Activated CD4-positive, alpha-beta T cell treated with anti-CD3 and anti-CD28 coated beads for 48 hours (primary cell): ENCODE measurements at places on chromosomes 1 and 21.

DNA sequence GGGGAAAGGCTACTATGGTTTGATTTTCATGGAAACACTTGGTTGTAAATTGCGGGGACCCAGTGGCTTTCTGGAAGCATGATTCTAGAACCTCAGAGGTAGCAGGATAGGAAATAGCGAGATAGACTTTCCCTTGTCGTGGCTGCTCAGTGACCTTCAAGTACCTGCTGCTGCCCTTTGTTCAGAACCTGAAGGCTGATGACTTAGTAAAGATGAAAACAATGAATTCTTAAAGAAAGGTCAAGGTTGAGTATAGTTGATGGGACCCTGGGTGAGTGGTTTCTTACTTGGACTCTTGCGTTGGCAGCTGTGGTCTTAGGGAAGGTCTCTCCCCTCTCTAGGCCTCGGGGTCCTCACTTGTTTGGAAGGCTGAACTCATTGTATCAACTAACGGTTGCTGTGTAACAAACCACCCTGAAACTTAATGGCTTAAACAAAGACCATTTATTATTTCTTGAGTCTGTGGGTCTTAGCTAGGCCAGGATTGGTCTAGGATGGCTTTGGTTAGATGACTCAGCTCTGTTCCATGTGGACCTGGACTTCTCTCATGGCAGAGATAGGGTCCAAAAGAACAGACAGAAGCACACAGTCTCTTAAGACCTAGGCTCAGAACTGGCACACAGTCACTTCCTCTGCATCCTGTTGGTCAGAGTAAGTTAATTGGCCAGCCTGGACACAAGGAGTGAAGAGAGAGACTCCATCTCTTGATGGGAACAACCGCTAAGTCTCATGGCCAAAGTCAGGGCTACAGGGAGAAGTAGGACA is 89.2 kb upstream of the SELENON start:
- no peak for DNase-seq

GRCh38 chr1:25727088-25727487 is 72.9 kb upstream of the SELENON start:
- no peak for DNase-seq

- no peak for DNase-seq
These were observed 36.7 kb upstream of the TLR5 start for GRCh38 chr1:223179786-223180185.

DNA sequence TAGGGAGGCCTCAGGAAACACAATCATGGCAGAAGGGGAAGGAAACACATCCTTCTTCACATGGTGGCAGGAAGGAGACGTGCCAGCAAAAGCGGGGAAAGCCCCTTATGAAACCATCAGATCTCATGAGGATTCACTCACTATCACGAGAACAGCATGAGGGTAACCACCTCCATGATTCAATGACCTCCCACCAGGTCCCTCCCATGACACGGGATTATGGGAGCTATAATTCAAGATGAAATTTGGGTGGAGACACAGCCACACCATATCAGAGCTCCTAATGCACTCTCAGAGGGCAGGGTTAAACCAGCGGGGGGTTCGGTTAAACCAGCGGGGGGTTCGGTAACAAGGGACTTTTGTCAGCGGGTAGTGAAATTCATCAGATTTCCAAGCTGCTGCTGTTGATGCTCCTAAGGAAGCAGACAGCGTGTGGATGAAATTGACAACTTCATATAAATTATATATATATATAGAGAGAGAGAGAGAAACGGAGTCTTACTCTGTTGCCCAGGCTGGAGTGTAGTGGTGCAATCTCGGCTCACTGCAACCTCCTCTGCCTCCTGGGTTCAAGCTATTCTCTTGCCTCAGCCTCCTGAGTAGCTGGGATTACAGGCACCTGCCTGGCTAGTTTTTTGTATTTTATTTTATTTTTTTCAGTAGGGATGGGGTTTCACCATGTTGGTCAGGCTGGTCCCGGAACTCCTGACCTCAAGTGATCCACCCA is 4.2 kb downstream of the CSTB start:
- no peak for DNase-seq

GRCh38 chr1:236692128-236692527 is 5.8 kb downstream of the ACTN2 start:
- no peak for DNase-seq

GRCh38 chr1:49171941-49172593 is 395.4 kb upstream of the BEND5 start:
- DNase-seq = no peak

DNA sequence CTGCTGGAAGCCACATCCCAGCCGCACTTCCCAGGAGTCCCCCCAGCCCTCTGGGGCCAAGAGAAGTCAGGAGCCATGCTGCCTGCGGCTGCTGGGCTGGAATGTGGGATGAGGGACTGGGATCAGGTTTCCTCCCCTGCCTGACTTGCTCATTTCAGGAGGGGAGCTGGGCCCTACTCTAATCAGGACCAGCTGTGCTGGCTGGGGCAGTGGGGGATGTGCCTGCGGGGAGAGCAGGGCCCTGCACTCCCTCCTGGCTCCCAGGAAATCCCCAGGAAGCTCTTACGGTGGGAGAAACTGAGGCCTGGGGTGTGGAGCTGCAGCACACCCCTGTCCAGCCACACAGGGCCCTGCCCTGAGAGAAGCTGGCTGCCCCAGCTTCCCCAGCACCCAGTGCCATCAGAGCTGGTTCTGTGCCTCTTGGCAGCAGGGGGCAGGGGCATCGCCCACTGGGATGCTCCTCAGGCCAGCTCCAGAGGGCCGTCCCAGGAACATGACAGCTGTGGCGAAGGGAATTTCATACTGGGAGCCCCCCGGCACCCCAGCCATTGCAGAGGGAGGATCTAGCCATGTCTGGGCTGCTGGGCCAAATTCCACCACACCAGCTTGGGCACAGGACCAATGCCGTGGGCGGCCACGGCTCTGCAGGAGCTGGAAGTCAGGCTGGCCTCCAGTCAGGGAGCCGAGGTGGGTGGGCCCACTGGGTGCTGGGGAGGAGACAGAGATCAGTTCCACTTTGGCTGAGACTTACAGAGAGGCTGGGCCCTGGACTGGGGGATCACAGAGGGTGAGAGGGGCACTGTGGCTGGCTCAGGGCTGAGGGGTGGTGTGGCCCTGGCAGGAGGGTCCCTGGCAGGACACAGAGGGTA is 21.3 kb upstream of the PRSS38 start:
- DNase-seq = no peak

DNA sequence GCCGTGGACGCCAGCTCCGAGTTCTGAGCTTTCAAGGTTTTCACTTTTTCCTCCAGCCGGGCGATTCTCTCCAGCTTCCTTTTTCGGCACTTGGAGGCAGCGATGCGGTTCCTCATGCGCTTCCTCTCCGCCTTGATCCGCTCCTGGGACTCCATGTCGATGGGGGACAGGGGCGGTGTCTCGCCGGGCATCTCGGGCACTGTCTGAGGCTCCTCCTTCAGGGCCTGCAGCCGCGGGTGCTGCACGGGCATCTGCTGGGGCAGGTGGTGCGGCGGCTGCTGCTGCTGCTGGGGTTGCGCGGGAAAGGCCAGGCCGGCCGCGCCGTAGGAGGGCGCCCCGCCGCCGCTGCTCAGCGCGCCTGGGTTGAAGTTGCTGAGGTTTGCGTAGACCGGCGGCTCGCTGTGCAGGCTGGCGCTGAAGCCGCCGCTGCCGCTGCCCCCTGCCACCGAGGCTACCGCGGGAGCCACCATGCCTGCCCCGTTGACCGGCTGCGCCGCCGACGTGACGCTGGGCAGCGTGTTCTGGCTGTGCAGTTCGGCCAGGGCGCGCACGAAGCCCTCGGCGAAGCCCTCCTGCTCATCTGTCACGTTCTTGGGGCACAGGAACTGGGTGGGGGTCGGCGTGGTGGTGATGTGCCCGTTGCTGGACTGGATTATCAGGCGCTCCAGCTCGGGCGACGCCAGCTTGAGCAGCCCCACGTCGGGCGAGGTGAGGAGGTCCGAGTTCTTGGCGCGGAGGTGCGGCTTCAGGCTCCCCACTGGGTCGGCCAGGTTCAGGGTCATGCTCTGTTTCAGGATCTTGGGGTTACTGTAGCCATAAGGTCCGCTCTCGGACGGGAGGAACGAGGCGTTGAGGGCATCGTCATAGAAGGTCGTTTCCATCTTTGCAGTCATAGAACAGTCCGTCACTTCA is 1.4 kb downstream of the JUN start:
- peak; percentile 70 for DNase-seq

DNA sequence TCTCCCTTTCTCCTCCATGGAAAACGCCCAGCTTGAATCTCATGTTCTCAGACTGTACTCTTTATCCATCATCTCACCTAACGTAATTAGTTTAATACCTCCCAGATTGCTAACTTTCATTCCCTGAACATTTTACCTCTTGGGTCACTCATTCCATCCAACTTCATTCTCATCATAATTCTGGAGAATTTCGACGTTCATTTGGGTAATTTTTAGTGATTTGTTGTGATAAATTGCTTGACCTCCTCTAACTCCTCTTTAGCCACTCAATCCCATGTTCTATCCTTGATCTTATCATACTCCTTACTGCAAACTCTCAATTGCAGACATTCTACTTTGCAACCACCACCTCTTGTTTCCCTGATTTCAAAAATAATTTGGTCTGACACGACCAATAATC is 28.4 kb downstream of the RPE65 start:
- DNase-seq = no peak

DNA sequence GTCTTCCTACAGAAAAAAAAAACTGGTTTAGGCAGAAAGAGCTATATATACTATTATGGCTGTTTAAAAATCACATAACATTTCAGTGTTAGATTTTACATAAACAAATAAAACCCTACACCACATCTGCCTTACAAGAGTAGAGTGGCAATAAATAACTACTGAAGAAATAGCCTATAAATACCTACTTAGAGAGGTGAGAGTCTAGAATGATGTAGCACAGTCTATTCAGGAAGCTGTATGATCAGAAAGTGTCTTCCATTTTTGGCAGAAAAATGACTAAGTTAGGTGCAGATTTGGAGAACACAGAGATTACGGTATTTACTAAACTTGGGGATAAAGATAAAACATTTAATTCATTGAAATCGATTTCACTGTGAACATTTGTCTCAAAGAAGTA is 75.5 kb downstream of the VAV3 start:
- no peak for DNase-seq

DNA sequence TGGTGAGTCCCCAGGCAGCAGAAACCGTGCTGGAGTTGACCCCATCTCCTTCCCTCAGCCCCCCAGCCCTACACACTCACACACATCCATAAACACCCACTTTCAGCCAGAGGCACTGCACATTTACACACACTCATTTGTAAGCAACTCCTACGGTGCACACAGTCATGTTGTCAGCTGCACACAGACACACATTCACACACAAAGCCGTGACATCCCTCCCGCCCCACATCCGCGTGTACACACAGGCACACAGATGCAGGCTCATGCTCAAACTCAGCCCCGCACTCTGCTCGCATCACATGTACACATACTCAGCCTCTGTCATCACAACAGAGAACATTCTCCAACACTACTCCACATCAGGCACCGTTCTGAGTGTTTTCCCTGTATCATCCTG is 47.6 kb downstream of the LACTBL1 start:
- no peak for DNase-seq

- DNase-seq = no peak
These were observed 3.0 kb upstream of the ACKR1 start for GRCh38 chr1:159201642-159202041.

DNA sequence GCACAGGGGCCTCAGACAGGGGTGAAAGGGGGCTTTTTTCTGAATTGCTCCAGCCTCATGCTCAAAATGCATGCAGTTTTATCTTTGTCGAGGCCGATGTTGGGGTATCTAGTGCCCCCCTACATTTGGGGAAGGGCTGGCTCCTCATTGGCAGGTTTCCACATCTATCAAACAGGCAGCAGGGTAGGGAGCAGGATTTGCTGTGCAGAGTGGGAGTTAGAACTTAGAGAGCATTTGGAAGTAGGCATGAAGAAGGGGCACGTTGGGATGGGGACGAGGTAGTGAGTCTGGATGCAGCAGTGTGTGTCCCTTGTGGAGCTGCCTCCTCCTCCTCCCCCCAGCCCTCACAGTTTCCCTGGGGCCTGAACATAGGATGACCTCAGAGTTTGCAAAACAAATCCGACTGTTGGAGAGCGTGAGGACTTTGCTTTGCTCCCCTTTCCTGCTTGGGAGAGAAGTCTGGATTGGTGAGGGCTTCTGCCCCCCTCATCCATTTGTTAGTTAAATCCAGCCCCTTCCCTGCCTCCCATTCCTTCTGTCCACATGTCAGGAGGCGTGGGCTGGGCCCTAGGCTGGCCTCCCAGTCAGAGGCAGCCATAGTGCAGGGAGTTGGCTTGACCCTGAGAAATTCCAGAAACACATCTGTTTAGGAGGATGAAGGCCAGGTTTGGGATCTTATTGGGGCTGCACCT is 36.9 kb upstream of the GPR37L1 start:
- DNase-seq = no peak

DNA sequence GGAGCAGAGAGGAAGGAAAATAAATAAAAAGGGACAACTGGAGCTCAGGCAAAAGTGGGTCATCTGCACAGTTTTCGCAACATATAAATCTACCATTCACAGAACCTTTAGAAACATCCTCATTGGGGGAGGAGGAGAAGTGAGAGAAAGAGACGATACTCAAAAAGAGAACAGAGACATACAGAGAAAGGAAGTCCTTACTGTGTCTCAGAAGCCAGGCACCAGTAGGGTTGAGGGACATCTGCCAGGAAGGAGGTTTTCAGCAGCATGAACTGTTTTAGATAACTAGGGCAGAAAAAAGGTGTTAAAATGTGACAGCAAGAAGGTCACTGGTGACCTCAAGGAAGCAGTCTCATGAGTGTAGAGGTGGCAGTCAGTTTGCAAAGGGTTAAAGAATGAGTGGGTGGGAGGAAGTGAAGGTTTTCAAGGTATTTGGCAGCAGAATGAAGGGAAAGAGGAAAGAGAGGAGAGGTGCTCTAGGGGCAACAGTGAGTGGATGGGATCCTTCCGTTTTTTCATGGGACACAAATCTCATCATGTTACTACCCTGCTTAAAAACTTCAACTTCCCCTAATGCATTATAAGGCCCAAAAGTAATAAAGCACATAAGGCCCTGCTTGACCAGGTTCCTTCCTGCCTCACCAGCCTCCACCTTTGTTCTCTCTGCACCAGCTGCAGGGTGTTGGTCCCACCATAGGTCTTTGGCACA is 9.5 kb downstream of the JAK1 start:
- DNase-seq = peak; percentile 56

DNA sequence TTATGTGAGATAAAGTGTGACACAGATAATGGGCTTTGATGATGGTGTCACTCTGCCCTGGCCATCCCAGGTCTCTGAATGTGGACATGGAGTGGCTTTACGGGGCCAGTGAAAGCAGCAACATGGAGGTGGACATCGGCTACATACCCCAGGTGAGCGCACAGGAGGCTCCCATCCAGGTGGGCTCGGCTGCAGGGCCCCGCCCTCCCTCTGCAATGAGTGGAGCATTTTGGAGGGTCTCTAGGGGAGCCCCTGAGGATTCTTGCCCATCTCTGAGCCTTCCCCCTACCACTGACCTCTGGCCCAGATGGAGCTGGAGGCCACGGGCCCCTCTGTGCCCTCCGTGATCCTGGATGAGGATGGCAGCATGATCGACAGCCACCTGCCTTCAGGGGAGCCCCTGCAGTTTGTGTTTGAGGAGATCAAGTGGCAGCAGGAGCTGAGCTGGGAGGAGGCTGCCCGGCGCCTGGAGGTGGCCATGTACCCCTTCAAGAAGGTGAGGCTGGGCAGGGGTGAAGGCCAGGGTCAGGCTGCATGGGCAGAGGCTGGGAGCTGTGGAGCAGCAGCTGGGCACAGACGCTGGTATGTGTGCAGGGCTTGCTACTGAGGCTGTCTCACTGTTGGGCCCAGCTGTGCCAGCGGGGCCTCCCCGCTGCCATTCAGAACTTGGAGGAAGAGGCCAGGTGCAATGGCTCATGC is 8.2 kb upstream of the MTFR1L start:
- no peak for DNase-seq

GRCh38 chr1:161162052-161162451 is 2.8 kb downstream of the USP21 start:
- no peak for DNase-seq

GRCh38 chr1:167431261-167431908 is 86.9 kb downstream of the CD247 start:
- DNase-seq = no peak
